CD4-positive, CD25-positive, alpha-beta regulatory T cell (primary cell): ENCODE measurements at places on chromosomes 16 and 17.

DNA sequence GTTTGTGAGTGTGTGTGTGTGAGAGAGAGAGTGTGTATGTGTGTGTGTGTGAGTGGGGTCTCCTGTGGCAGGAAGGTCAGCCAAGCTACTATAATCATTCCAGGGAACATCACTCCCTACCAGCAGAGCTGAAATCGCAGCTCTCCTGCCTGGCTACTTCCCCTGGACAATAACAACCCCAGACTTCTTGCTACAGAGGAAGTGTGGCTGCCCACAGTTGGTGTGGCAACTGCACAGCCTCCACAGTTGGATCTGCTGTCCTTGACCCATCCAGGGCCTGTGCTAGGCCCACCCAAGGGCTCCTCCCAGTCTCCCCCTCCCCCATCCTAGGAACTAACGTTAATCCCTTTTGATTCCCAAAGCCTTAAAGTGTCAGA is 1.5 kb downstream of the SLC13A5 start:
- H3K36me3 ChIP-seq = no peaks in the 10 kb centered on the region
- H3K27ac ChIP-seq = no peak overlapping the region
- peaks cover under 1% of the 10 kb centered on the region for H3K27me3 ChIP-seq
- H3K4me3 ChIP-seq = no peak overlapping the region

GRCh38 chr17:65556014-65556909 is 5.2 kb downstream of the AXIN2 start:
- H3K27ac ChIP-seq = no peak overlapping the region
- peak overlapping the region; percentile 64 for H3K4me3 ChIP-seq
- peaks cover 48% of the 10 kb centered on the region for H3K4me1 ChIP-seq
- peak; percentile 71 for DNase-seq
- no peaks in the 10 kb centered on the region for H3K36me3 ChIP-seq

DNA sequence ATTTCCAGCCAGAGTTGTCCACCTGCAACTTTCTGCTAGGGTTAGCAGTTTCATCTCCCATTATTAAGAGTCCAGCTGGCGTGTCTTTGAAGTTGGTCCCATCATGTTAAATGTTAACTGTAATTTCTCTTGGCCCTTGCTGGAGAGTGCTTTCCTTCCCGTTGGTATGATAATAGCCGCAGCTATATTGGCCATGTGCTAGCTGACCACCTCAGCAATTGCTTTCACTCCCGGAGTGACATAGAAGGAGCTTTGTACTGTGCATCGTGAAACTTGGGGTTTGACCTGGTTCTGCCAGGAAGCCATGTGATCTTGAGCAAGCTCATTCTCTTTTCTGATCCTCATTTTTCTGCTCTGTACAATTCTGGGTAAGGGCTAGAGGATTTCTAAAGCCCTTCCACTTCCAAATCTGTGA is 81.0 kb upstream of the TBX2 start:
- no peak overlapping the region for H3K27ac ChIP-seq
- no peaks in the 10 kb centered on the region for H3K36me3 ChIP-seq
- DNase-seq = no peak
- H3K27me3 ChIP-seq = no peaks in the 10 kb centered on the region

- H3K27me3 ChIP-seq = no peaks in the 10 kb centered on the region
- H3K4me3 ChIP-seq = no peak overlapping the region
- H3K27ac ChIP-seq = no peak overlapping the region
Measured at GRCh38 chr16:50228364-50228868, 37.9 kb upstream of the ADCY7 start.

- H3K4me1 ChIP-seq = peaks cover 34% of the 10 kb centered on the region
- DNase-seq = peak; percentile 56
- H3K4me3 ChIP-seq = peak overlapping the region; percentile 41
- no peaks in the 10 kb centered on the region for H3K27me3 ChIP-seq
Measured at GRCh38 chr16:75644240-75645012, 3.0 kb downstream of the KARS1 start.

DNA sequence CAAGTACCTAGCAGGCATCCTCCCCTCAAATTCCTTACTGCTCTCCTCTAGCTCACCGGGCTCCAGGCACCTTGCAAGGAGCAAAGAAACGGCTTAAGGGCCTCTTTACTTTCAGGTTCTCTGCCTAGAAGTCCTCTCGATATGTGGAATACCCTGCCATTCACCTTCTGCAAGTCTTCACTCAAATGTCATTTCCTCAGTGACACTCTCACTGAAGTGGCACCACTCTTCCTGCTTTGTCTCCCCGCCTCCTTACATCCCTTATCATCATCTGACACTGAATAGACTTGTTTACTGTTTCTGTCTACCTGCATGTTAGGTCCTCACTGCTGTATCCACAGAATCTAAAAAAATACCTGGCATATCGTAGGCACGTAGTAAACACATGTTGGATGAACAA is 947 bp downstream of the SLC7A6OS start:
- H3K27ac ChIP-seq = peak overlapping the region; percentile 82
- no peaks in the 10 kb centered on the region for H3K27me3 ChIP-seq
- peaks cover 39% of the 10 kb centered on the region for H3K36me3 ChIP-seq
- peak; percentile 65 for DNase-seq

GRCh38 chr17:17328251-17328650 is 25.1 kb downstream of the NT5M start:
- H3K4me3 ChIP-seq = no peak overlapping the region
- no peaks in the 10 kb centered on the region for H3K36me3 ChIP-seq
- no peaks in the 10 kb centered on the region for H3K4me1 ChIP-seq
- no peak for DNase-seq
- H3K27ac ChIP-seq = no peak overlapping the region
- no peaks in the 10 kb centered on the region for H3K27me3 ChIP-seq

DNA sequence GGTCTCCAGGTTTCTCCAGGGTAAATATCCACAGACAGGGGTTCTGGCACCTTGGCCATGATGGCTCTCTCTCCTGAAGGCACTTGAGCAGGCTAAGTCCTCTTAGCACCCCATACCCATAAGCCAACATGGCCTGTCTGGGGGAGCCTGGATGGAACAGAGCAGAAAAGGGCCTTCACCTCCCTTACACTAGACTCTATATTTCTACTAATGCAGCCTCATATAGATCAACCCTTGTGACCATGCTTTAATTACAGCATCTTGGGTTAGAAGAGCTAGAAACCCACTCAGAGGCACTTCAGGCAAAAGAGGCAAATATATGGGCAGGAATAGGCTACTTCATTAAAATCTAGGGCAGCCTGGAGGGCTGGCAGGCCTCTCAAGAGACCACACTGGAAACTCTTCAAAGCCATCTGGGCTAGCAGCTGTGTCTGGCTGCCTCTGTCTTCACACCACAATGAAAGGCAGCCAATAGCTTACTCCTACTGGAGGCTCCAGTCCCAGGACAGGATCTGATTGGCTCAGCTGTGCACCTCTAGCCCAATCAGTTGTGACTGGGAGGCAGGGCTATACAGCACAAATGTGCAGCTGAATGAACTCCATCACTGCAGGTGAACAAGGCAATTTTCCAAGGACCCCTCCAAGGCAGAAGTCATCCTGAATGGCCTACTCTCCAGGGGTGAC is 4.7 kb upstream of the CDT1 start:
- H3K27ac ChIP-seq = no peak overlapping the region
- no peak overlapping the region for H3K4me3 ChIP-seq
- DNase-seq = no peak
- H3K27me3 ChIP-seq = no peaks in the 10 kb centered on the region
- peaks cover 35% of the 10 kb centered on the region for H3K4me1 ChIP-seq

- no peak overlapping the region for H3K4me3 ChIP-seq
- H3K27me3 ChIP-seq = no peaks in the 10 kb centered on the region
- H3K4me1 ChIP-seq = peaks cover 42% of the 10 kb centered on the region
- no peak for DNase-seq
Measured at GRCh38 chr17:57980522-57980921, 7.5 kb downstream of the VEZF1 start.

- H3K4me1 ChIP-seq = no peaks in the 10 kb centered on the region
- no peak overlapping the region for H3K4me3 ChIP-seq
- H3K36me3 ChIP-seq = peaks cover 12% of the 10 kb centered on the region
- no peak for DNase-seq
- no peak overlapping the region for H3K27ac ChIP-seq
- no peaks in the 10 kb centered on the region for H3K27me3 ChIP-seq
Measured at GRCh38 chr17:73030995-73031394, 61.5 kb downstream of the SLC39A11 start.

DNA sequence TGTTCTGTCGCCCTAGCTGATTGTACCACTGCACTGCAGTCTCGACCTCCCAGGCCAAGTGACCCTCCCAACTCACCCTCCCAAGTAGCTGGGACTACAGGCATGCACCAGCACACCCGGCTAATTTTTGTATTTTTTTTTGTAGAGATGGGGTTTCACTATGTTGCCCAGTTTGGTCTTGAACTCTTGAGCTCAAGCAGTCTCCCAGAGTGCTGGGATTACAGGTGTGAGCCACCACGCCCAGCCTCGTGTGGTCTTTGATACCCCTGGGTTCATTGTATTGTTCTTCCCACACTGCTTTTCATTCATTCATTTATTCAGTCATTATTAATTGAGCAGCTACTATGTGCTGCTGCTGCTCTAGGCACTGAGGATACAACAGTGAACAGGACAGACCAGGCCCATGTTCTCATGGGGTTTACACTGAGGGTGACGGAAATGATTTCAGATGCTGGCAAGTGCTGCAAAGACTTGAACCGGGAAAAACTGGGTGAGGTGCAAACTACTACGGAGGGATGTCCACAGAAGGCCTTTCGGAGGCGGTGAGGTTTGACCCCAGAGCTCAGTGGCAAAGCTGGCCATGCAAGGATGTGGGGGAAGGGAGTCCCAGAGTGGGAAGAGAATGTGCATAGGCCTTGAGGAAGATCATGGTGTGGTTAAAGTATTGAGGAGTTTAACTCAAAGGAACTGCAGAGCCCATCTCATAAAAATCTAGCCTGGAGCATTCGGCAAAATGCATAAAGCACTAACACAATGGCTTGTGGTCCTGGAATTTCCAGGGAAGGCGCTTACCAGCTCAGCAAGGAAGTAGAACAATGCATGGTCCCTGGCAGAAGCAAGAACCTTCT is 10.9 kb downstream of the ABCC1 start:
- no peaks in the 10 kb centered on the region for H3K36me3 ChIP-seq
- H3K27ac ChIP-seq = peak overlapping the region; percentile 98
- DNase-seq = no peak

- H3K4me1 ChIP-seq = peaks cover 15% of the 10 kb centered on the region
- peak overlapping the region; percentile 80 for H3K4me3 ChIP-seq
- H3K27ac ChIP-seq = no peak overlapping the region
- no peaks in the 10 kb centered on the region for H3K27me3 ChIP-seq
Measured at GRCh38 chr17:68498479-68499326, 13.5 kb upstream of the PRKAR1A start.

DNA sequence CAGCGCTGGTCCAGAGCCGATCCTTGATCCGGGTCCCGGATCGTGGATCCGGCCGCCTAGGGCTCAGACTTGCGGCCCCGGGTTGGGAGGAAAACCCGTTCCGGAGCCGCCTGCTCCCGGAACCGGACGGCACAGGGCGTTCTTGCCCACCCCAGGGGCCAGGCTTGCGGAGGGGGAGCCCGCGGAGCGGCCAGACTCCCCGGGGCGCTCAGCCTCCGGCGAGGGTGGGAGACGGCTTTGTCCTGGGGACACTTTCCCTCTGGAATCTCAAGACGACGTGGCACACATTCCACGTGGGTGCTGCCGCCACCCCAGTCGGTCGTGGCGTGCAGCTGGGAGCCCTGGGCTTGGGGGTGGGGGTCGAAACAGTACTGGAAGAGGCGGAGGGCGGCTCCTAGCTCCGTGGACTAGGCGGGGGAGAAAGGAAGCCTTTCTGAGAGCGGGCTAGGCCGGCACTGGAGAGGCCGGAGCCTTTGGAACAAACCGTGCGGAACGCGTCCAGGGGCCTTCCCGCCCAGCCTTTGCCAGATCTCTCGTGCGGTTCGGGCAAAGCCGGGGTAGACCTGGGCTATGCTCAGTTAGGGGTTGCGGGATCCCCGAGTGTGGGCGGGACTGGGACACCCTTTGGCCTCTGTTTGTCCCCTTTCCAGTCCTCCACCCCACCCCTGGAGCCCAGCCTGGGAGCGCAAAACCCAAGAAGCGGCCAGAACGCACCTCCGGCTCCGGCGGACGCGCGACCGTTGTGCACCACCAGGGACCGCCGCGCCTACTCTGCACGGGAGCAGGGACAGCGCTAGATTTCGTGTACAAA is 26.5 kb downstream of the SREBF1 start:
- no peaks in the 10 kb centered on the region for H3K27me3 ChIP-seq
- peaks cover 6% of the 10 kb centered on the region for H3K4me1 ChIP-seq
- H3K36me3 ChIP-seq = no peaks in the 10 kb centered on the region

GRCh38 chr16:65574326-65574966 is 452.6 kb upstream of the CDH11 start:
- no peak overlapping the region for H3K27ac ChIP-seq
- no peaks in the 10 kb centered on the region for H3K27me3 ChIP-seq
- no peaks in the 10 kb centered on the region for H3K36me3 ChIP-seq
- H3K4me1 ChIP-seq = no peaks in the 10 kb centered on the region

- DNase-seq = no peak
- no peaks in the 10 kb centered on the region for H3K36me3 ChIP-seq
- H3K27ac ChIP-seq = no peak overlapping the region
- H3K4me3 ChIP-seq = no peak overlapping the region
- H3K27me3 ChIP-seq = peaks cover 2% of the 10 kb centered on the region
Measured at GRCh38 chr17:77935121-77935571, 23.4 kb upstream of the TNRC6C start.

DNA sequence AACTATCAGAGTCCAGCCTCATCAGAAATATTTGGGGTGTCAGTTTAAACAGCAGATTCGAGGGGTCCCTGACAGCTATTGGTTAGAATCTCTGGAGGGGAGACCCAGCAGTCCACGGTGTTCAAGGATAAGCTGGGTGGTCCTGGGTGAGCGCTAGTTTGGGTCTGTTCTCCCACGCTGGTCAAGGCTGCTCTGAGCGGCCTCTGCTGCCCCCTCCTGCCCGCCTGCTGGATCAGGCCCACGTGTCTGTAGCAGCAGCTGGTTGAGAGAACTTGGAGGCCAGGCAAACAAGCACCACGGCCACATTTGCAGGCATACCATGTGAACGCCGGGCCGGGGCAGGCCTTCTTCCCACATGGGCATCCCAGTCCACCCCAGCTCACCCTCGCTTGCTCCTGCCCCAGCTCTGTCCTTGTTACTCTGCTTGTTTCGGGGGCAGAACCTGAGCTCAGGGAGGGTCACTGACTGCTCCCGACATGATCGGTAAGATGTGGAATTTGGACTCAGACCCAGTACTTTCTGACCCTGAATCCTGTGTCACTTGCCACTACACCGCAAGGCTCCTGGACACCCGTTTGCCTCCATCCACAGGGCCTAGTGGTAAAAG is 7.4 kb downstream of the FOXF1 start:
- H3K4me1 ChIP-seq = peaks cover 6% of the 10 kb centered on the region
- H3K4me3 ChIP-seq = no peak overlapping the region
- DNase-seq = peak; percentile 20
- H3K27me3 ChIP-seq = peaks cover 16% of the 10 kb centered on the region

- no peaks in the 10 kb centered on the region for H3K4me1 ChIP-seq
- H3K27me3 ChIP-seq = no peaks in the 10 kb centered on the region
- no peak for DNase-seq
- no peak overlapping the region for H3K4me3 ChIP-seq
Measured at GRCh38 chr16:87245511-87245910, 71.7 kb downstream of the C16orf95 start.

- no peaks in the 10 kb centered on the region for H3K36me3 ChIP-seq
- peaks cover 40% of the 10 kb centered on the region for H3K4me1 ChIP-seq
Measured at GRCh38 chr17:17109907-17110306, 67.7 kb downstream of the MPRIP start.

- no peak for DNase-seq
- H3K4me3 ChIP-seq = no peak overlapping the region
- H3K27ac ChIP-seq = no peak overlapping the region
- no peaks in the 10 kb centered on the region for H3K36me3 ChIP-seq
Measured at GRCh38 chr16:893360-893759, 77.4 kb downstream of the LMF1 start.
